SK-N-SH (cell line): ENCODE measurements at places on chromosomes 6 and 20.

DNA sequence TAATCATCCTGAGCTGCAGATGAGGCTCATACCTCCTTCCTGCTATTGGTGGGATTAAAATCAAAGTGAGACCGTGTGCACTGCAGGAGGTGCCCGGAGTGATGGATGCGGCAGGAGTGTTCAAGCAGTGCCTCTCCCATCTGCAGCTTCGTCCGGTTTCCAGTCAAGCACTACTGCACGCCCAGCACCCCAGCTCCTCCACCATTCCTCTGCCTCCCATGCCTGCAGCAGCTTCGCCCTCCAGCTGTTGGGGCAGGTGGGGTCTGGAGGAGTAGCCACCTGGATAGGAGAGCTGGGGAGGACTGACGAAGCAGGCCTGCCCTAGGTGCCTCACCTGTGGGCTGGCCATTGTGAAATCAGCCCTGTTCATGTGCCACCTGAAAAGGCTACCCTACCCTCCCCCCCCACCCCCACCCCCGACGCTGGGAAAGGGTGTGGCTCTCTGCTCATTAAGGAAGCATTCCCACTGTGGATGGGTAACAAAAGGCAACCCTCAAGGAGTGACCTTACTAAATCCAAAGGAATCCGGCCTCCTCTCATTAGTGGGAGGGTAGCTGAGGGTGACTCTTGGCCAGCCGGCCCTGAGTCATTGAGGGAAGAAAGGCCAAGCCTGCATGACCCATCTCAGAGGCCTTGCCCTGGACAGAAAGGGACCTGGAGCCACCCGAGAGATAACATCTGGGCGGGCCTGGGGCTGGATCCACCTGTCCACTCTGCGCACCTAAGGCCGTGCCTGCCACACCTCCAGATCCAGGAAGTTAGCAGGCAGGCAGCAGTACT is 115.9 kb upstream of the ARMC2 start:
- H3K36me3 ChIP-seq: no peaks in the 10 kb centered on the region
- H3K4me3 ChIP-seq: no peak overlapping the region
- H3K27me3 ChIP-seq: no peaks in the 10 kb centered on the region
- DNase-seq: no peak
- peaks cover 2% of the 10 kb centered on the region; the same call in 1 of the 2 replicates for H3K4me1 ChIP-seq
- no peak overlapping the region for H3K27ac ChIP-seq

GRCh38 chr20:59825944-59826759 is 107.3 kb downstream of the SYCP2 start:
- H3K27ac ChIP-seq: no peak overlapping the region
- no peak overlapping the region for H3K4me3 ChIP-seq
- no peaks in the 10 kb centered on the region for H3K27me3 ChIP-seq
- no peaks in the 10 kb centered on the region for H3K36me3 ChIP-seq

DNA sequence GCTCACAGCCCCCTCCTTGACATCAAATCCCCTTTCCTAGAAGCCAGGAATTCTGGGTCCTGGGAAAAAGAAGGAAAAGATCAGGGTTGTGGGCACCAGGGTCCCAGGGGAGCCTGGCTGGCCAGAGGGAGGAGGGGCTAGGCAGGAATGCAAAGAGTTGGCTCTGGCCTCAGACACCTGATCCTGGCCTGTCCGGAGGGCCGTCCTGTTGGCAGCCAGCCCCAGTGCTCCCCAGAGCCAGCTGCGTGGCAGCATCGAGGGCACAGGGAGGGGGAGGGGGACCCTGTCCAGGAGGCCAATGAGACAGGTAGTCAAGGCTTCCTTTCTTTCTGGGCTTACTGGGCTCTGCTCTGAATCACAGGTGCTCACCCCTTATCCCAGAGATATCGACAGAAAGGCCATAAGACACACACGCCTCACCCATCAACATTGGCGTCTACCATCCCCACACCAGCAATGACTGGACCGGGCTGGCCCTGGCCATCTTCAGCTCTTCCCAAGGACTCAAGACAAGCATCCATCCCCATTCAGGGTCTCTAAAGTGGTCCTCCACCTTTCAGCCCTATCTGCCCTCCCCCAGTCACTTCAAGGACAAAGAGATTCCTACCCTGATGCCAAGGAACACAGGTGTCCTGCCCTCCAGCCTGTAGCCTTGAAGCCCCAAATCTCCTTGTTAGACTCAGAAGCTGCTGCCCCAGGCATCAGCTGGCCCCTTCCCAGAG is 723 bp downstream of the COL11A2 start:
- peak; percentile 48 for DNase-seq
- H3K4me1 ChIP-seq: peaks cover 21% of the 10 kb centered on the region; the same call in 1 of the 2 replicates
- no peak overlapping the region; the same call in 1 of the 2 replicates for H3K27ac ChIP-seq
- H3K36me3 ChIP-seq: peaks cover 25% of the 10 kb centered on the region
- H3K27me3 ChIP-seq: no peaks in the 10 kb centered on the region

DNA sequence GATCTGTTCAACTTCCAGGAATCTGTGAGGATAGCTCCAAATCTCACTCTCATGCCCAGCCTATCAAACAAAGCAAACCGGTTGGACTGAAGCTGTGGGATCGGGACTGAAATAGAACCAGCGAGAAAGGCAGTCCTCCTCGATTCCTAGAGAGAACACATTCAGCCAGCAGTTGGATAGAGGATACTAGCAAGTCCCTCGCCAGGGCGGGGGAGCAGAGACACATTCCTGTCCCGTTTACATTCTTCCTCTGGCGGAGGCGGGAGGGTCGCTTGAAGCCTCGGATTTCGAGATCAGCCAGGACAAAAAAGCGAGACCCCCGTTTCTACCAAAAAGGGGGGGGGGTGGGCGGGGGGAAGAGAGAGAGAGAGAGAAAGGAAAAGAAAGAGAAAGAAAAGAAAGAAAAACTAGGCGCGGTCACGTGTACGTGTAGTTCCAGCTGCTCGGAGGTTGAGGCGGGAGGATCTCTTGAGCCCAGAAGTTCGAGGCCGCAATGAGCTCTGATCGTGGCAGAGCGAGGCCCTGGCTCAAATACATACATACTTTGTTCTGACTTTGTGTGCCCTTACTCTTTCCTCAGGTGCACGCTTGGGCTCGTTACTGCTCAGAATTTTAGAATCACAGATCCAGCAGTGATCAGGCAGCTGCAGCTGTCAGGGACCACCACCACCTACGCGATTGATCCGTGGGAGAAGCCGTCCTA is 19.5 kb downstream of the ZNF311 start:
- peak overlapping the region; percentile 82 for H3K27ac ChIP-seq
- H3K4me3 ChIP-seq: peak overlapping the region; percentile 52; the same call in 1 of the 2 replicates
- no peaks in the 10 kb centered on the region for H3K27me3 ChIP-seq
- no peaks in the 10 kb centered on the region for H3K36me3 ChIP-seq
- H3K4me1 ChIP-seq: peaks cover 6% of the 10 kb centered on the region; the same call in 1 of the 2 replicates

DNA sequence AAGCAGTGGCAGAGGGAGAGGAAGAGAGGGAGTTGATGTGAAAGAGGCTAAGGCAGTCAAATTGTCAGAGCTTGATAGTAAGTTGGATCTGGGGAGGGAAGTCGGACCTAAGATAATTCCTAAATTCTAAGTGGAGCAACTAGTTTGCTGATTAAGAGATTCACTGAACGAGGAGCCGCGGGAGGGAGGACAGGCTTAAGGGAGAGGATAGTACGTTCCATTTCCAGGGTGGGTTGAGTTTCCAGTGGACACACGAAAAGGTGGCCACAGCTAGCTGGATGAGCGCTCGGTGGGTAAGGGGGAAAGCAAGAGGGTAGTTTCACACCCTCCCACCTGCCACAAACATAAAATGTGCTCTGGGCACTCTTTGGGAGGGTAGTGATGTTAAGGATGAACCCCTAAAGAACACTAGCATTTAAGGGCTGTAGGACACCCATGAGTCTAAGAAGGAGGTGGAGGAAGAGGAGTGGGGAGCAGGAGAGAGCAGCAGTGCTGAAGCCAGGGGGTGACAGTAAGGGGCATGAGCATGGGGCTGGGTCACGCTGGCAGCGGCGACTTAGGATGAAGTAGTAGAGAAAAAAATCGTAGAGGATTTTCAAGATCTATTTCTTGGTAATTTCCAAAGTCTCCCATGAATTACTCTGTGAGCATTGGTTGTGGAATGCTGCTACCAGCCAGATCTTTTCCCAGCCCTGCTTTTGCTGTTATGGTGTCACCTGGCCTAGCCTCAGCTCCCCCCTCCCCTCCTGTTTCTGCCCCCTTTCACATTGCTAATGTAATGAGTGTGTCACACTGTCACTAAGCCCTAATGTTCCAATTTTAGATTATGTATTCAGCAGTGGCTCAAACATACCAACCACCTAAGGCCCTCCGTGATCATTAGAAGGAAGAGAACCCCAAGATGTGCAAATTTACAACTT is 21.4 kb downstream of the ACTR5 start:
- peaks cover 29% of the 10 kb centered on the region for H3K36me3 ChIP-seq
- H3K4me1 ChIP-seq: peaks cover 7% of the 10 kb centered on the region; the same call in 1 of the 2 replicates
- no peak for DNase-seq
- H3K27me3 ChIP-seq: no peaks in the 10 kb centered on the region

GRCh38 chr20:46255440-46256104 is 52.7 kb downstream of the CDH22 start:
- no peaks in the 10 kb centered on the region for H3K27me3 ChIP-seq
- no peak overlapping the region for H3K27ac ChIP-seq
- peak; percentile 68 for DNase-seq
- no peak overlapping the region for H3K4me3 ChIP-seq

DNA sequence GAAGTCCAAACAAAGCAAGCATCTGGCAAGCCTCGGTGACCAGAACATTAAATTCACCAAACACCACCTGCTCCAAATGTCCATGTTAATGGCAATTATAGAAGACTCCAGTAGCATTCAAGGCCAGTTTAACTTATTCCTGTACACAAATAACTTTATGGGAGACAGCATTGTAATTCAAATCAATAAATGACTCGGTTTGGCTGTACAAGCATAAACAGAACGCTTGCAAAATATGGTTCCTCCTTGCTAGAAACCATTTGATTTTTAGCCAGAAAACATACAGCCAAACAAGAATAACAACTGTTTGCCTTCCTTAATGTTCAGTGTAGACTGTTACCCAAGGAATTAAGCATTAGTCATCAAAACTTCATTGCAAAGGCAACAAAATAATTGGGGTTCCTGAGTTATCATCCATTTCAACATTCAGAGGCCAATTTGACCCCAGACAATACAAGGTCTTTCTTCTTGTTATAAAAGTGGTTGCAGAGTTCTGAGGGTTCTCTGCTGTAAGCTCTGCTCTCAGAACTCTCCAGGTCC is 125.1 kb downstream of the BFSP1 start:
- no peak for DNase-seq
- H3K27me3 ChIP-seq: no peaks in the 10 kb centered on the region
- H3K36me3 ChIP-seq: no peaks in the 10 kb centered on the region
- H3K4me1 ChIP-seq: no peaks in the 10 kb centered on the region
- no peak overlapping the region for H3K4me3 ChIP-seq
- H3K27ac ChIP-seq: no peak overlapping the region

DNA sequence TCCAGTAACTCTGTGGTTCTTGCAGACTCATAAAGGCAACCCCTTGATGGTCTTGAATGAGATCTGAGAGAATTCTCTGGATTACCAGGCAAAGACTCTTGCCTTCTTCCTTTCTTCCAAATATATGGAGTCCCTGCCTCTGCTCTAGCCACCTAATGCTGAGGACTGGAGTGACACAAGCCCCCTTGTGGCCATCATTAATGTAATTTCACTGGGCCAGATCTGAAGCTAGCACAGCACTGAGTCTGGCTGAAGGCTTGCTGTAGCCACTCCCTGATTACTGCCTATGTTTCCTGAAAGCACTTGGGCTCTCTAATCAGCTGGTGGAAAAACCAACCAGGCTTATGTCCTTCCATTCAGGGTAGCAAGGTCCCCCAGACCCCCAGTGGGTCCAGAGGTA is 559.3 kb upstream of the IRAK1BP1 start:
- no peaks in the 10 kb centered on the region for H3K36me3 ChIP-seq
- no peaks in the 10 kb centered on the region for H3K4me1 ChIP-seq
- no peaks in the 10 kb centered on the region for H3K27me3 ChIP-seq
- no peak overlapping the region for H3K27ac ChIP-seq
- no peak for DNase-seq

DNA sequence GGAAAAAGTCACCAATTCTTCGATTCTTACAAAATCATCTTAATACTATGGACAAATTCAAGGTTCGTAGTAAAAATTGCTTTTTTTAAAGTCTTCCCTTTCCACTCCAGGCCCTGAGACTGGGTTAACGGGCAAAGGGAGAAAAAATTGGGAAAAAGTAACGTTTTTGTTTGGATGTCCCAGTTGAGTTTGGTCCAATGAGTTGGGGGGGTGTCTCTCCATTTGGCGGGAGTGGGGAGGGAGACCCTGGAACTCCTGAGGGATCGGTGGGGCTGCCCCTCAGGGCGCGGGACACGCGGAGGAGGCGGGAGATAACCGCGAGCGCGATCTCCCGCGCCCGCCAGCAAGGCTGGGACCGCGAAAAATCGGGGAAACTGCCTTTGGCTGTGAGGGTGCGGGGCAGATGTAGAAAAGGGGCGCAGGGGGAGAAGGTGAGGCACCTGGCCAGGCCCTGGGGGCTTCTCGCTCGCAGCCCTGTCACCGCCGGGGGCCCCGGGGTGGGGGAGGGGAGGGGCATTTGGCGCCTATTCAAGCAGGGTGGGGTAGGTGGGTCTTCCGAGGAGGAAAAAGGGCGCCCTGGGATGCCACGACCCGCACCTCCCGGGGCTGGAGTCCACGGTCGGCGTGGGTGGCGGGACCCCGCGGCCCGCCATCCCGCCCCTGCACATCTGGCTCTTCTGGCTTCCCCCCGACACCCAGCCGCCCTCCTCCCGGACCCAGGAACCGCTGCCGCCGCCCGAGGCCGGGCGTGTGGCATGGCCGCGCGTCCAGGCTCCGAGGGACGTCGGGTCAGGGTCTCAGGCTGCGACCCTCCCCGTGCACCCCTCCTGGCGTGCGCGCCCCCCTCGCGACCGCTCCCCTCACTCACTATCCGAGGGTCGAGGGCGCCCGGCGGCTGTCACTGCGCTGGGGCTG is 595 bp downstream of the FBXO5 start:
- DNase-seq: peak; percentile 66
- peak overlapping the region; percentile 78 for H3K4me3 ChIP-seq
- peaks cover 11% of the 10 kb centered on the region for H3K36me3 ChIP-seq
- no peaks in the 10 kb centered on the region for H3K27me3 ChIP-seq
- peaks cover 12% of the 10 kb centered on the region; the same call in 1 of the 2 replicates for H3K4me1 ChIP-seq

DNA sequence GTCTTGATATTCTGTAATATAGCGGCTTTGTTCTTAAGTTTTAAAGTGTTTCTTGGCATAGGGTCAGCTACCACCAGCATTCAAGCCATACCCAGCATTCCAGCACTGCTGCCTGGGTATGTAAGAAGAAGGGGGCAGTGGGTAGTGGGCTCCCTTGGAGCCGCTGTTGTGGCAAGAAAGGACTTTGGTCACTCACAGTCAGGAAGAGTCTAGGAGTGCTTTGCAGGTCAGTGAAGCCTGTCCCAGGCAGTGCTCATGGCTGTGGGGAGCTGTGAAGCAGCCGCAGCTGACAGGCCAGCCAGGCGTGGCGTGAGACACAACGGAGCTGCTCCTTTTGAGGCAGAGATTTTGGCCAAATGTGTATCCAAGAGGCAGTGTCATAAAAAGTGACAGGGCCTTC is 512.0 kb downstream of the CDKAL1 start:
- H3K4me3 ChIP-seq: no peak overlapping the region
- no peaks in the 10 kb centered on the region for H3K36me3 ChIP-seq
- H3K27ac ChIP-seq: no peak overlapping the region; the same call in 1 of the 2 replicates
